DMS153 (cell line): ENCODE measurements at places on chromosomes 16 and 17.

DNA sequence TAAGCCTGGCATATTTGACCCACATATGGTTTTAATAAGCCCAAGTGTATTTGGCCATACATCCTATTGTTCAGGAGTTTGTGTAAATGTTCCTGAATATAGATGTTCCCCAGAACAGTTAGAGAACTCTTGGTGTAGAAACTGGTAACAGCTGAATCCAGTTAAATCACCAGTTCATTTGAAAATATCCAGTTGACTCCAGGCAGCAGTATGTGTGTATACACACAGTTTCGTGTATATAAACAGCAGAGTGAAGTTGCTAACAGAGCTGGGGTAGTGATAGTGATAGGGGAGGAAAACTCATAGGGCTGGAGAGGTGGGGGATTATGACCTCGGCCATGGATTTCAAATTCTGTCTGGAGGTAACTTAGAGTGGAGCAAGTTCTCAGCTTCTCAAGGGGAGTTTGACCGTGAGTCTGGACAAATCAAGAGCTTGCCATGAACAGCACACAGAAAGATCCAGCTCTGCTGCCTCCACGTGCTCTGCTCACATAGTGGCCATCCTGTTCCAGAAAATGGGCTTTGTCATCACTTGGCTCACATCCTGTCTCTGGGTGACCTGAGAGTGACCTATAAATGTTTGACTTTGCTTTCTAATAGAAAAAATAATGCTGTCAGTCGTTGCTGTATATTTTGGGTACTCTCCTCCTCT lies 30.6 kb upstream of the MMD start:
- DNase-seq = no peak

- DNase-seq = no peak
Observed at GRCh38 chr16:47829850-47830600, 325.8 kb downstream of the ABCC12 start.

GRCh38 chr17:19867329-19868078 lies at the start of gene ULK2:
ULK2 (minus strand) TSS chr17:19867936; CDS start chr17:19867417, 519 bp downstream.
- DNase-seq = no peak

DNA sequence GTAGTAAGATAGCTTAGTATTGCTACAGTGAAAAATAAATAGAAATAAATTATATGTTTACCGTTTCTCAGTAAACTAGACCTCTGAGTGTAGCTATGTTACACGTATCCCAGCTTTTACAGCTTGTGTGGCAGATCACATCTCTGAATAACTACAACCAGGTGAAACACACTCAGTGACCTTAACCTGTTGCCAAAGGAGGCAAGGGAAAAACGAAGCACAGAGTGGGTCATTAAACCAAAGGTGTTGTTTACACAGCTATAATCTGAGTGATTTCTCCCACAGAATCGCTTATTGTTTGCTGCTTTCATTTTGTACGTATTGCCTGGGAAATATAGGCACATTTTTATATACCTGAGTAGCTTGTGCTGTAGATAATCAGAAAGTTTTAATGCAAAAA lies 688.2 kb upstream of the KIF2B start:
- DNase-seq = peak; percentile 15

GRCh38 chr16:25855818-25856217 lies 164.1 kb downstream of the HS3ST4 start:
- DNase-seq = no peak
